ENCODE measurements at places on chromosomes 5 and 9.

DNA sequence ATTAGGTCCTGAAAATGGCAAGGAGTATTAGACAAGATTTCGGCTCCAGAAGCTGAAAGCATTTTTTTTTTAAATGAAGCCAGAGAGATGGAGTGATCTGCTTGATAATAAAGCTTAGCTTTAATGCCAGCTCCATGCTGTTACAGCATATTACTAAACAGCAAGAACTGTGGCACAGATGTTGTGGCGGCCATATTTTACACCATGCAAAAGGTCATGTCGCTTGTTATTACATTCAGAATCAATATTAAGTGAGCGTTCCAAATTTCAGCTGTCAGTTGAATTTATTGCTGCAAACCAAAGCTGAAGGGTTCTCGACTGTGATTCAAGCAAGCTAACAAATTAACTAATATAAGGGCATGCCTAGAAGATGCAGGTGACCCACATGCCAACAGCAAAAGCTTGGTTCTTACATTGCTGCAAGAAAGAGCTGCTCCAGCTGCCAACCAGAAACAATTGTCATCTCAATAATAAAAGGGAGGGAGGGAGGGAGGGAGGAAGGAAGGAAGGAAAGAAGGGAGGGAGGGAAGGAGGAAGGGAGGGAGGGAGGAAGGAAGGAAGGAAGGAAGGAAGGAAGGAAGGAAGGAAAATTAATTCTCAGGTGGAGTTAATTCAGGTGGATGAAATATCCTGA is 517.7 kb upstream of the WWC1 start:
- DNase-seq, result no peak
- no peaks in the 10 kb centered on the region for H3K27me3 ChIP-seq
- H3K36me3 ChIP-seq, result no peaks in the 10 kb centered on the region
- H3K4me1 ChIP-seq, result no peaks in the 10 kb centered on the region
- H3K27ac ChIP-seq, result no peak overlapping the region

DNA sequence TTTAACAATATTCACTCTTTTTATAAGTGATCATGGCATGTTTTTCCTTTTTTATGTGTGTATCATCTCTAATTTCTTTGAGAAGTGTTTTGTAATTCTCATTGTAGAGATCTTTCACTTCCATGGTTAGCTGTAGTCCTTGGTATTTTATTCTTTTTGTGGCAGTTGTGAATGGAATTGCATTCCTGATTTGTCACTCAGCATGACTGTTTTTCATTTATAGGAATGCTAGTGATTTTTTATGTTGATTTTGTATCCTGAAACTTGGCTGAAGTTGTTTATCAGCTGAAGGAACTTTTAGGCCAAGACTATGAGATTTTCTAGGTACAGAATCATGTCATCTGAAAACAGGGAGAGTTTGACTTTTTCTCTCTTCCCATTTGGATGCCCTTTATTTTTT is 13.1 kb upstream of the SPINK13 start:
- no peak for DNase-seq
- H3K4me3 ChIP-seq, result no peak overlapping the region
- H3K27ac ChIP-seq, result no peak overlapping the region
- no peaks in the 10 kb centered on the region for H3K4me1 ChIP-seq
- no peaks in the 10 kb centered on the region for H3K27me3 ChIP-seq
- H3K36me3 ChIP-seq, result no peaks in the 10 kb centered on the region

DNA sequence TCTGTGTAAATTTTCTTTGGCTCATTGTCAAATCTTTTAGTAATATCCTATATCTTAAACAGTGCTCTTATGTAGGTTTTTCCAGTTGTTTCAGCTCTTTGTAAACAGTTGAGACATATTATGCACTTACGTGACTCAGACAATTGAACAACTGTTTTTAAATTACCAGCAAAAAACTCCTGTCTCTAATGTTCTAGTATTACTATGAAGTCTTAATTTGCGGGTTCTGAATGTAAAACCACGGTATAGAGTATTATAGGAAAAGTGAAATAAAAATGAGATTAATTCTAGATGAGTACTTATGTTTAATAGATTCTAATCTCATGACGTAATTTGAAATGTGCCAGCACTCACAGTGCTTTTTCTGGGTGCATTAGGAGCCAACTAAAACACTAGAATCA is 136.0 kb downstream of the GDNF start:
- no peak overlapping the region for H3K27ac ChIP-seq
- H3K4me3 ChIP-seq, result no peak overlapping the region
- H3K36me3 ChIP-seq, result peaks cover 4% of the 10 kb centered on the region
- no peak for DNase-seq
- no peaks in the 10 kb centered on the region for H3K4me1 ChIP-seq

DNA sequence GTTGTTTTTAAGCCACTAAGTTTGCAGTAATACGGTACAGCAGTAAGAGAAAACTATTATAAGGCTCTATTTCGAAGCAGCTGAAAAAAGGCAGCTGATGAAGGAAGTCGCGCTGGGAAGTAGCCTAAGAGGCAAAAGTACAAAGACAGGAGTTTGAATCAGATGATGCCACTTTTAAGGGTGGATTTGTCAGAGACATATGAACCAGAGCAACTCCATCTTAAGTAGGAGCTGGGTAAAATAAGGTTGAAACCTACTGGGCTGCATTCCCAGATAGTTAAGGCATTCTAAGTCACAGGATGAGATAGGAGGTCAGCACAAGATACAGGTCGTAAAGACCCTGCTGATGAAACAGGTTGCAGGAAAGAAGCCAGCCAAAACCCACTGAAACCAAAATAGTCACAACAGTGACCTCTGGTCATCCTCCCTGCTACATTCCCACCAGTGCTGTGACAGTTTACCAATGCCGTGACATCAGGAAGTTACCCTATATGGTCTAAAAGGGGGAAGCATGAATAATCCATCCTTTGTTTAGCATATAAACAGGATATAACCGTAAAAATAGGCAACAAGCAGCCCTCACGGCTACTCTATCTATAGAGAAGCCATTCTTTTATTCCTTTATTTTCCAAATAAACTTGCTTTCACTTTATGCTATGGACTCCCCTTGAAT is 91.8 kb upstream of the PRSS3 start:
- no peaks in the 10 kb centered on the region for H3K36me3 ChIP-seq
- H3K27me3 ChIP-seq, result peaks cover 24% of the 10 kb centered on the region
- no peak for DNase-seq
- H3K4me1 ChIP-seq, result no peaks in the 10 kb centered on the region
- no peak overlapping the region for H3K27ac ChIP-seq

GRCh38 chr9:106626936-106627335 is 236.0 kb upstream of the ZNF462 start:
- H3K27me3 ChIP-seq, result no peaks in the 10 kb centered on the region
- no peaks in the 10 kb centered on the region for H3K36me3 ChIP-seq
- DNase-seq, result no peak
- H3K4me1 ChIP-seq, result no peaks in the 10 kb centered on the region

Data from T-helper 2 cell treated with Interferon-gamma antibody and Interleukin-4, amounts not matched to agents 5 μg/mL and 100 μg/mL, for 36 hours (primary cell).